ENCODE measurements at places on chromosomes 5 and 9.
A peak's percentile ranks its signal among the peaks of the same experiment; 100 is the strongest.

DNA sequence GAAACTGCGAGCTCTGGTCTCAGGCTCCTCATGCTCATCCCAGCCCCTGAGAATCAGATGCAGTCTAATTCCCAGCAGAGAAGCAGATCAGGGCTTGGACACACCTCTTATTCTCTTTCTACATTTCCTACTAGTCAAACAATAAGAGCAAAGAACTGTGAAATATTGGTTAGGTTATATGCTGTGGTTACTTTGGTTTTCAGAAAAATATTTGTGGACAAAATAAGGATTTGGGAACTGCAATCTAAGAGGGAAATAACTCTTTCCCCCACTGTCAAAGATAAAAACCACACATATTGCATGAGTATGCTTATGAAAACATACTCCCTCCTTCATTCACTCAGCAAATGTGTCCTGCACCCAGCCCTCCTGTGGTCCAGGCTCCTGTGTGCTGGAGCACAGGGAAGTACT, 164.5 kb upstream of the S1PR3 start:
- DNase-seq: no peak

GRCh38 chr9:105030285-105030684, 102.3 kb upstream of the ABCA1 start:
- no peak for DNase-seq

DNA sequence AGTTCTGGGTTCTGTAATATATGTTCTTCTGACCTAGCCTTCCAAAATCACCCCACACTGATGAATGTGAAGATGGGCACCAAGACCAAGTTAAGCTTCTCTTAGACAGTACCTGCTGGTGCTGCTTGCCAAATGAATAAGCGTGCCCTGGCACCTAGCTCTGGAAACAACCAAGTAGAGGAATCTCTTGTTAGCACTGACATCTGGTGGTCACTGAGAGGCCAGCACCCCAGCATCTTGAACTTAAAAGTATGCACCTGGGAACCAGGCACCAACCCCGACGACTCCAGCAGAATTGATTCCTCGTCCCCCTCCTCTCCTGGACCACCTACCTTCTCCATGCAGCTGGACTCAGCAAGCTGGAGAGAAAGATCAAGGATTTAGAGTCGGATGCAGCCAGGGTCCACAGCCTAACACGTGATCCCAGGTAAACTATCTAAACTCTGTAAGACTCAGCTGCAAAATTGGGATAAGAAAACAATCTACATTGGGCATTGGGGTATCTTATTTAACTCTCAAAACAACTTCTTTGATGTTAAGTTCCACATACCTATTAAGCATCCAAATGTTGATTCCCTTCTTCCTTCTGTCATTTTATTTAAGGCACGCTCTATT, 89.8 kb downstream of the SLC1A3 start:
- DNase-seq: peak; percentile 79

DNA sequence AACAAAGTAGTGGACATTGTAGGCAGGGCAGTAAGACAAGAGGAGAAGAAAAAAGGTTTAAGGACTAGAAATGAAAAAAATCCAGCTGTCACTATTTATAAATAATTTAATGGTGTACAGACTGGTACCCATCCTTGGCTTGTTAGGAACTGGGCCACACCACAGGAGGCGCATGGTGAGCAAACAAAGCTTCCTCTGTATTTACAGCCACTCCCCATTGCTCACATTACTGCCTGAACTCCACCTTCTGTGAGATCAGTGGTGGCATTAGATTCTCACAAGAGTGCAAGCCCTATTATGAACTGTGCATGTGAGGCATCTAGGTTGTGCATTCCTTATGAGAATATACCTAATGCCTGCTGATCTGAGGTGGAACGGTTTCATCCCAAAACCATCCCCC, 62.6 kb upstream of the DMAC1 start:
- no peak for DNase-seq

DNA sequence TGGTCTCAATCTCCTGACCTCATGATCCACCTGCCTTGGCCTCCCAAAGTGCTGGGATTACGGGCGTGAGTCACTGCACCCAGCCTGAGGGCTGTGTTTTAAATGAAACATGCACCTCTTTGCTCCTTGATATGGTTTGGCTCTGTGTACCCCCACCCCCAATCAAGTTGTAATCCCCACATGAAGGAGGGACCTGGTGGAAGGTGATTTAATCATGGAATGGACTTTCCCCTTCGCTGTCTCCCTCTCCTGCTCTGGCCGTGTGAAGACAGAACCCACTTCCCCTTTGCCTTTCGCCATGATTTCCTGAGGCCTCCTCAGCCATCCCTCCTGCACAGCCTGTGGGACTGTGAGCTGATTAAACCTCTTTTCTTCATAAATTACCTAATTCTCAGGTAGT, 12.5 kb upstream of the NOTCH1 start:
- no peak for DNase-seq

DNA sequence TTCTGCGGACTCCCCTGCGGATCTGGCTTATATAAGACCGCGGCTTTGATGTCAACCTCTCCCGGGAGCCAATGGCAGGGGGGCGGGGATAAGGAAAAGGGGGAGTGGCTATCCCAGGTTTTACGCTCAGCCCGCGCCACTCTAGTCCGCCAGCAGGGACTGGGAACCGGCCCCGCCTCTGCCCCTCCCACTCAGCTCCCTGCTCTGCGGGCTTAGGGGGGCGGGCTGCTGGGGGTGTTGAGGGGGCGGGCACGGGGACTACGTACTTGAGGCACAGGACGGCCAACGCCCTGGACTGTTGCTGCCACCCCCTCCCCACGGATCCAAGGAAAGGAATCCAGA, at the start of gene HAND1:
Gene HAND1, minus strand, starts transcription at position 4 of the 342 bp plus-strand sequence. CDS start 219 bp downstream, outside the sequence.
- DNase-seq: peak; percentile 39

GRCh38 chr9:12697719-12698118, 4.5 kb downstream of the TYRP1 start:
- DNase-seq: peak; percentile 42

DNA sequence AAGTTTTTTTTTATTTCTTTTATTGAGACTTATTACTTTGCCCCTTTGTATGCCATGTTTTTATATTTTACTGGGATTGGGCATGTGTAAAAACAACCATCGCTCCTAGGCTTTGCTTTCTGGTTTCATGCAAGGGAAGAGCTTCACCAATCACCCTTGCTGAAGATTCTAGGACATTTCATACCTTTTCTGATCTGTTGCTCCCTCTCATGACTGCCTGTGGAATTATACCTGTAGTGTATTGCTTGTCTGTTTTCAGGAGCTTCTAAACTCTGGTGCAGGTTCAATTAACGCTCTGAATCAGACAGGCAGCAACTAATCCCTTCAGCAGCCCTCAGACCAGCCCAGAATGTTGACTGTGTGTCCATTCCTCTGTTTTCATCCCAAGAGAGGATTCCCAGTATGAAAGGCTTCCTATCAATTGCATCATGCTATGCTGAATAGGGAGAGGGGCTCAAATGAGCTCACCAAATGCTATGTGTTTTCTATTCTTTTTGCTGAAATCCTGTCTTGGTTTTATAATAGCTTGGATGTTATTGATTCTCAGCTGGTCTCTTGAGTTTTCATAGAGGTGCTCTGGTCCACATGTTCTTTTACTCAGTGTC, 572.9 kb upstream of the CDH6 start:
- no peak for DNase-seq

DNA sequence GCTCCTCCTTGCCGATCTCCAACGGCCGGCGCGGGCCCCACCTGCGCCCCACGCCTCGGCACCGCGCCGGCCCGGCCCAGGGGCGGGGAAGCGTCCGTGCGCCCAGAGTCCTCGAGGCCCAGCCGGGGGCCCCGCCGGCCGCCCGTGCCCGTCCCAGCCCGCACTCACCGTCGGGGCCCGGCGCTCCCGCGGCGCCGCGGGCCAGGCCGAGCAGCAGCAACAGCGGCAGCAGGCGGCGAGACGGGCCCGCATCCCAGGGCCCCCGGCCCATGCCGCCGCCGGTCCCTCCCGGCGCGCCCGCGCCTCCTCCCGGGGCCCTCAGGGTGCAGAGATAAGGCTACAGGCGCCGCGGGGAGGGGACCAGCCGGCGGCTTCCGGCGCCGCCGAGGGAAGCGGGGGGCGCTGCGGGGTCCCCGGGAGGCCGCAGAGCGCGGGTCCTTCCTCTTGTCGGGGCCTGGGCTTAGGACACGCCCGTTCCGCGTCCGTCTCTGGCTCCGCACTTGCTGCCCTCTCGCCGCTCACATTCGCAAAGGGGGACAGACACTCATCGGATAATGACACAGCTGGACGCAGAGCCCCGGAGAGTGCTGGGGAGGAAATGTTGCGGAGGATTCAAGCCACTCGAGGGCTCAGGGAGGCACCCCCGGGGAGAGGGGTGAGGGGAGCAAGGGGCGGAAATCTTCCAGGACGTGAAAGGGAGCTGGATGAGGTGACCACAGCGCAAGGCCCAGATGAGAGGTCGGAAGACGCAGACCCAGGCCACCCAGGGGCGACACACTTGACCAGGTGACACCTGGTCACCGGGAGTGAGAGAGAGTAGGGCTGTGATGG, at the start of gene SUSD1:
Gene SUSD1, minus strand, starts transcription at position 333 of the 831 bp plus-strand sequence. Its CDS starts 62 bp downstream, at position 271.
- DNase-seq: peak; percentile 34

- DNase-seq: no peak
Measured at GRCh38 chr9:135505406-135506187, 5.1 kb downstream of the MRPS2 start.

DNA sequence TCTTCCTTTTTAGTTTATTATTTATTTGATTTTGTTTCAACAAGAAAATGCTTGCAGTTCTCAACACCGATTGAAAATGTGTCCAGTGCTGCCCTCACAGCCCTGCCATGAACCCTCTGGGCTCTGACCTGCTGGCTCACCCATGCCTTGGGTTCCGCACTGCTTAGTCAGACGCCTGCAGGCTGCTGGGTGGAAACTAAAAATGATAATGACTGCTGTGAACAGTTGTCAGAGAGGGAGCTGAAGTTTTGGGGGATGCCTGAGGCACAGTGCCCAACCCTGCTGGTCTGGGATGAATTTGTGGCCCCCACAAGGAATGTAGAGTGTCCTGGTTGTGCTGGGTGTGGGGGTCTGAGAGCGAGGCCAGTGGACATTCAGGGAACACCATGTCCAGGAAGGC, 22.2 kb upstream of the CFAP157 start:
- no peak for DNase-seq

DNA sequence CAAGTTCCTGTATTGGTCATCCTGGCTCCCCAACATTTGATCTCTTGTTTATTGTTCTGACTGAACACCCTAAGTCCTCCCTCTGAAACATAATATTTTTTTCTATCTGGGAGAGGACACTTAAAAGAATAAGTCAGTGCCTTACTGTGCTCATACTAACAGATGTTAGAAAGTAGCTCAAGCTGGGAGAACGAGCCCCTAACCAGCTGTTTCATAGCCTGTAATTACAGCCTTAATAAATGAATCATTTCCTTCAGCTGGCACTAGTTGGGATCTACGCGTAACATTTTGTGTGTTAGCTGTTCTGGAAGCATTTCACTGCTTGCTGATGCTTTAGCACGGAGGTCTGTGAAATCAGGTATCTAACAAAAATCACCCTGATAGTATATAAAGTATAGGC, 345.9 kb upstream of the RIOK2 start:
- DNase-seq: peak; percentile 59

- DNase-seq: no peak
Measured at GRCh38 chr5:105659396-105659795, 2011.3 kb downstream of the EFNA5 start.

GRCh38 chr9:133460405-133461175, 812 bp downstream of the CACFD1 start:
- DNase-seq: peak; percentile 35
